CD4-positive, CD25-positive, alpha-beta regulatory T cell (primary cell): ENCODE measurements at places on chromosomes 11 and 22. TPM values are rescaled to one million over a fixed set of nuclear protein-coding genes. Genes with fewer than 3 reads are reported as not detected.

DNA sequence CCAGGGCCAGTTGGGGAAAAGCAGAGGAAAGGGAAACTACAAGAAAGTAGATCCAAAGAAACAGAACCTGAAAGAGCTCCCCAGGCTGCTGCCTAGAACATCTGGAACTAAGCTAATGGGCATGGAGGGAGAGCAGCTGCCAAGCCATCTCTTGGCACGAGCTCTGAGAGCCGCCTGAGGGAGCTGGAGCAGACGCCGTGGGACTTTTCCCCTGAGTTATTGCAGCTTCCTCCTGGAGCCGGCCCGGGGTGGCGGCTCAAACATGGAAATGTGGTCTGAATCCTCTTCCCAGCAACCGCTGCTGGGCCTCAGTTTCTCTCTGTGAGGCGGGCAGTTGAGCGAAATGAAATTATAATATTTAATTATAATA lies 41.8 kb downstream of the LIF start:
- DNase-seq, result no peak

ADAMTS15 gene
- not detected for polyA plus RNA-seq

GRCh38 chr22:20165421-20165820 lies 14.6 kb upstream of the CCDC188 start:
- DNase-seq, result no peak

KIAA1671 gene
- polyA plus RNA-seq, result 0.80 TPM

PSMD13 gene
- polyA plus RNA-seq, result 223 TPM

- no peak for DNase-seq
Observed at GRCh38 chr11:33703234-33703633, 2.6 kb upstream of the C11orf91 start.

DNA sequence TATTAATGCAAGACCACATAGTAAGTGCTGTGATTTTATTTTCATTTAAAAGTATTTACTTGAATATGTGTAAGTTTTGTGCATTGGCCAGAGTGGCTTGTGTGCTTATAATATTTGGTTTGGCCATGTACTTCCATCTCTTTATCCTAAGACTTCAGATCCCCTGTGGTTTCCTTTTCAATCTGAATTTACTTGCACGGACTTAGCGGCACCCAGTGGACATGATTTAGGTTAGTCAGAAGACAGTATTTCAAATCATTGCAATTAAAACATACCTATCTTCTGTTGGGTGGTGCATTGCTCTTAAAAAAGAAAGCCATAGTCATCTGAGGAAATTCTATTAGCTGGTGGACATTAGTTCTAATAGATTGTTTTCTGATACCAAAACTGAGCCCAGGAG lies 30.7 kb downstream of the PIWIL4 start:
- DNase-seq, result no peak

GRCh38 chr11:5620651-5621521 lies 3.9 kb upstream of the TRIM34 start:
- no peak for DNase-seq

XRRA1 gene
- polyA plus RNA-seq, result 6.6 TPM
